NCI-H1105 (cell line): ENCODE measurements at places on chromosomes 4 and X.

- DNase-seq: no peak
These were observed 17.9 kb downstream of the CNOT6L start for GRCh38 chr4:77801260-77801608.

DNA sequence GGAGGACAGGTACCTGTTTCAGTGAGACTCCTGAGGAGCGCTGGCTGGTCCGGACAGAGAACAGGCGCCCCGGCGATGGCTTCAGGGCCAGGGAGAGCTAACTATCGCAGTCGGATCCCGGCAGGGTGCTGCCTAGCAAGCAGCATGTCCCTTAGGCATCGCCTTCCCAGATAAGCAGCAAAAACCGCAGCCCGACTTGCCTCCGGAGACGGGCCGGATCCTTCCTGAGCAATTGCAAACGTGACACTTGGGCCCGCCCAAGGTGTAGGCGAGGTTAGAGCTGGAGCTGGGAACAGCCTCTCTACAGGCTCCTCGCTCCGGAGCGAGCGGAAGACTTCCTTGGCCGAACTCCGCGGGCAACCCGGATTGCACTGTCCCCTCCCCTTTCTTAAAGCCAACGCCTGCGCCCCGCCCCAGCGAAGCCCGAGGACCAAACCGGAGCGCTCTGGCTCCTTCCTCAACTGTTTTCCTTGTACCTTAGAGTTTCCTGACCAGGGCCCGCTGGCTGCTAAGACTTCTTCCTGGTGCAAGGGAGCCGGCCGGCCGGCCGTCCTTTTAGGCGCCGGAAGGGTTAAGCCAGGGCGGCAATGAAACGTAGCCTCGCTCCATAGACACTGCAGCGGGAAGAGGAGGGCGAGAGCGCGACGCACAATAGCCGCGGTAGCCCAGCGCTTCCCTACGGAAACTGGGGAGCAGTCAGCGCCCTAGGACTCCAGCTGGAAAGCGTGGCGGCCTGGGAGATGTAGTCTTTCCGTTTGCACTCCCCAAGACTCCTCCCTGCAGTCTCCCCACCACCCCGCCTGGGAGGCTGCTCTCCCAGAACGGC, at the start of gene OPHN1:
Gene OPHN1, minus strand, starts transcription at position 341 of the 826 bp plus-strand sequence. CDS start 475 bp downstream, outside the sequence.
- DNase-seq: peak; percentile 10

DNA sequence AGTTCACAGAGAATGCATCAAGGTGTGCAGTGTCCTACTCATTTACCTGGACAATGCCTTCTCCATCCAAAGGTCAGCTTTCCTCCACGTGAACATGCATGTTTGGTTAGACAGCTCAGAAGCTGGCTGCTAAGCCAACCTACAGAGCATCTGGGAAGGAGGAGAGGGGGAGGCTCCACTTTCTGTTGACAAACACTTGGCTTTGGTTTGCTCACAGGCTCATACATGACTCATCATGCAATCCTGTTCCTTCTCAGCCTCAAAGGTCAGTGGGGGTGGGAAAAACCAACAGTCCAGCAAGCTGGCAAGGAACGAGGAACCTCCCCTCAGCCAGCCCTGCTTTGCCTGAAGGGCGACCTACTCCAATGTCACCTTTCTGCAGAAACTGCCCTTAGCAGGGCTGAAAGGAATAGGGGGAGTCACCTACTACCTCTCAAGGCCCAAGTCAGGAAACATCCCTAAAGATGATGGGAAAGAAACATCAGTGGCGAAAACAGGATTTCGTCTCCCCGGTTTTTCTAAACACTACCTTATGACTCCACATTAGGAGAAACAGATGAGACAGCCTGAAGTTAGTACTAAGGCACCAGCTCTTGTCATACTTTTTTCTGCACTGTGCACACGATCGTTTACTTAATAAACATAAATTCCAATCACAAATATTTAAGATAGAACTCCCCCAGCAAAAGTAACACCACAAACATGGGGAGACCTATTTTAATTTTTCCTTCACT, 37.9 kb downstream of the RELL1 start:
- no peak for DNase-seq

- no peak for DNase-seq
These were observed 35.5 kb upstream of the SORBS2 start for GRCh38 chr4:185847352-185848097.

DNA sequence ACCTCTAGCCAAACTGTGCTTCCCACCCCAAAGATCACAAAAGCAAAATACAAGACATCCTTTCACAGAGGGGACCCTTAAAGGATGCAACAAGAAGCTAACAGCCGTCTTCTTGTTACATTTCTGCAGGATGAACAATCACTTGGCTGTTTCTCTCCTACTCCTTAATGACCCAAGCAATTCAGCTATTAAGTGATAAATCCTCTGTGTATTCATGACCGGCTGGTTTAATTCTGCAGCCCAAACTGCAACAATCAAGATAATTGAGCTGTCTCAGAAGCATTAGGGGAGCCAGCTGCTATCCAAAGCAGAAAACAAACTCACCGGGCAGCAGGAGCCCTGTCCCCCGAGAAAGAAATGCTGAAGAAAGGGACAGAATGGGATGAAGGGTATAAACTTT, 85.9 kb upstream of the ACSL4 start:
- peak; percentile 8 for DNase-seq

DNA sequence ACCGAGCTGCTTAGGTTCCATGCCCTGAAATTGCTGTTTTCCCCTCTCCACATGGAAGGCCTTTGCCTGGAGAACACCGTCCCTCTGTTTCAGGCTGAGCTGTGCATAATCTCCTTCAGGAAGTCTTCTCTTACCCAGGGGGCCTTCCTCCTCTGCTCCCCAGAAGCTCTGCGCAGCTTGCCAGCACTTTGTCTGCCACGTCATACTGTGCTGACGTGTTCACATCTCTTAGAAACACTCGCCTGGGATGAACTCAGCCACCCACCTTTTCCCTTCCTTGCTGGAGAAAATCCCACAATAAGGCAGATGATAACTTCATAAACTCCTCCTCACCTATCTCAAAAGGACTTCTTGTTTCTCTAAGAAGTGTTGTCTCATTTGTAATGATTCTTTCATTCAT, 110.7 kb downstream of the ARHGAP10 start:
- no peak for DNase-seq

- peak; percentile 72 for DNase-seq
These were observed at the start of gene SLC35A2 for GRCh38 chrX:48911412-48912182. SLC35A2 (minus strand) TSS chrX:48911646; CDS start chrX:48911636, 10 bp downstream.

DNA sequence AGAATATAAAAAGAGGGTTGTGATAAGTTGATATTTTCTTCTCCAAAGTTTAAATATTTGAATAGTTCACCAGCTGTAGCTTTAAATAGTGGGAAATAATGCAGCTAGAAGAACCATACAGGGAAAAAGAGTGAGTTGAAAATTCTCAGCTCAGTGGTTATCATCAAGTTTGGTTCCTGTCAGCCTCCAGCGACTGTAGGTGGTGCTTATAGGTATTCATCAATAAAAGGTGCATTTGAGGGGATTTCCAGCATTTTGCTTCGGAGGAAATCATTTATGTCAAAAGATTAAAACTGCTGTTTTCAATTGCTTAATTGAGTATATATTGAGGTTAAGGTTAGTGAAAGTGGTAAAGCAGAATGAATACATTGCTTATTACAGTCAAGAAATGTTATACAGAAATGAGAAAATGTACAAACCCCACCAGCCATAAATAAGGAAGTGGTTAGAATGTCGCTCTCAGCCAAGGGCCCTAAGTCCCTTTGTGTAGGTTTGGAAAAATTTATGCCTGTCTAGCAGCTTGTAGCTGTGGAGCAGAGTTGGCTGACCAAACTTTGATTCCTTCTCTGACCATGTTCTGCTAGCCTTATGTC, 532.9 kb upstream of the FTHL17 start:
- DNase-seq: no peak

DNA sequence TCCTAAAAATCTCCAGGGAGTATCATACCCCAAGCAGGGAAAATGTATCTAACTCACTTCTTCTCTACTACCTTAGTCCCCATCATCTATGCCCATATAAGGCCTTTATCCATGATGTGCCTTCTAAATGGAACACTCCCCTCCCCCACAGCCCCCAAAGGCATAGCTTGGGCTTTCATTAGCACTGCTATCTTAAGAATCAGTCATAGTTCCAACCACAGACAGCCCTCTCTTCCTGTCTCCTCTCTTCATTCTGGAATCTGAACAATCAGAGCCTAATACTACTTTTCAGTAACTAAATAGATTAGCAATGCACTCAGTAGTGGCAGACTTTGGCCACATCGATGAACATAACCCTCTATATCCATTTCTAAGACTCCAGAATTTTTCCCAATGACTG, 313.2 kb upstream of the DKK2 start:
- no peak for DNase-seq

DNA sequence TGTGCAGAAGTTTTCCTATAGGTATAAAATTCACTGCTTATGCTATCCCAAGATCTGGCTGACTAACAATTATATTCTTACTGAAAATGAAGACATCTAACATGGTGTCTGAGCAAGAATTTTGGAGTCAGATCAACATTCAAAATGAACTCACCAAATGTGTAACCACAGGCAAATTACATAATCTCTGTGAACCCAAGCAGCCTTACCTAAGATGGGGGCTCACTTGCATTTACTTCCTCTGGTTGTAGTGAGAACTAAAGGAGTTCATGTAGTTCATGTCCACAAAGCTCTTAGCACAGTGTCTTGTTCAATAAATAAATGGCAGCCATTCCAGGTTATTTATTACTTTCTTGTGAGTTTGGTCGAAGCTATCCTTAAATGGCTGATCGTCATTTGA, 163.9 kb upstream of the LCORL start:
- DNase-seq: no peak

DNA sequence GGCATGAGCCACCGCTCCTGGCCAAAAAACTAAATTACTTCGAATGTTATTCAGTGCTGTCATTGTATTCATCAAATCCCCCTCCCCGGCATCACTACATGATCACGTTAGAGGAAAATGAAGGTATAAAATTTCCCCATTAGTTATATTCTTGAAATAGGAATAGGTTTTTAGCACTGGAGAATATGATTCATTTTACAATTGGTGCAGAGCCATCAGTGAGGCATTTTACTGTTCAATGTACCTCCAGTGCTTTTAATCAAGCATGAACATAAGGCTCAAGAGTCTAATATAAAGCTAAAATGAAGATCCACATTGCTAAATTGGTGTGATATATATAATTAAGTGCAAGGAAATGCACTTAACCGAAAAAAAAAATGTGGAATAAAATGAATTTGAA, 18.3 kb downstream of the KLF3 start:
- DNase-seq: no peak

GRCh38 chrX:111742018-111742417, 61.0 kb downstream of the ALG13 start:
- no peak for DNase-seq

DNA sequence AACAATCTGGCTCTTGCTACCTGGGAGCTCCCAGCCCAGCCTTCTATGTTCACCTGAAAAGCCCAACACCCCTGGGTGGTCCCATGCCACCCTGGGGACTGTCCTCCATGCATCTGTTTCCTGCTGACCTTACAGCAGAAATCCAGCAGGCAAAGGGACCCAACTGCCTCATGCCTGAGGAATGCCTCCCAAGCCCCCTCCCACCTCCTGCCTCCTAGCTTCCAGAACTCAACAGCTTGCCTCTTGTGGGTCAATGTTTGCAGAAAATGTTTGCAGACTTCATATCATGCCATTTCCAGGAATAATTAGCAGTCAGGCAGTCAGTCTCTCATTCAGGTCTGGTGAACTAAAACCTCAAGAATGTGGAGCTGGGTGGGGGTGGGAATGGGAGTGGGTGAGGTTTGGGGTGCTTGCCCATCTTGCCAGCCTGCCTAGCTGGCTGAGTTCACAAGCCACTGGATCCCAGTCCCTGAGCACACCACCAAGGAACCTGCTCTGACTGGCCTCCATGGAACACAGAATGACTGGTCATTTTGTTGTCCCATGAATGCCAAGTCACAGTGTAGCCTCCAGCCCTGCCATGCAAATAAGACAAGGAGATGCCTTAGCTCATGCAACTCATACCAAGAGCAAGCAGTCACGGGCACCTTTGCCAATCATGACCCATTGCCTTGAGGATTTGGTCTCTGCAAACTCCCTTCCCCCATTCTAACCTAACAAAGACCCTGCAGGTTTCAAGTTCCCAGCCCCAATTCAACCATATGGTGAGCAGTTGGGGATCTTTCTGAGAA, 12.1 kb upstream of the PLAC1 start:
- no peak for DNase-seq

DNA sequence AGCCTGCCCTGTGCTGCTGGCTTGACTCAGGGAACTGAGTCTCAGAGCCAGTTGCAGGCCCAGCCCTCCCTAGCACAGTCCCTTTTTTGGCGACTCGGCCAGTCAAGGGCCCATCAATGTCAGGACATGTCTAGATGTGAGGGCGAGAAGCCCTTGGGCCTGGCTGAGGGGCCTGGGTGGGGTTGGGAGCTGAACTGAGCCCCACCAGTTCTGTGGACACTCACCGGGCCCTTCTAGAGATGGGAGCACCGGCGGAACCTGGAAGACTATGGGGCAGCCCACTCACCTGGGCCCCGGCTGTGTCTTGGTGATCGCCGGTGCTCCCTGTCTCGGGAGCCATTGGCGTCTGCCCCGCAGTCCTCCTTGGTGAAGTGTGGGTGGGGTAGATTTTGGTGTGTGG, 245.9 kb downstream of the AFAP1 start:
- no peak for DNase-seq

GRCh38 chr4:27020203-27020602, 159.6 kb downstream of the STIM2 start:
- DNase-seq: no peak

- DNase-seq: no peak
These were observed 44.9 kb downstream of the FAM184B start for GRCh38 chr4:17736484-17736883.

DNA sequence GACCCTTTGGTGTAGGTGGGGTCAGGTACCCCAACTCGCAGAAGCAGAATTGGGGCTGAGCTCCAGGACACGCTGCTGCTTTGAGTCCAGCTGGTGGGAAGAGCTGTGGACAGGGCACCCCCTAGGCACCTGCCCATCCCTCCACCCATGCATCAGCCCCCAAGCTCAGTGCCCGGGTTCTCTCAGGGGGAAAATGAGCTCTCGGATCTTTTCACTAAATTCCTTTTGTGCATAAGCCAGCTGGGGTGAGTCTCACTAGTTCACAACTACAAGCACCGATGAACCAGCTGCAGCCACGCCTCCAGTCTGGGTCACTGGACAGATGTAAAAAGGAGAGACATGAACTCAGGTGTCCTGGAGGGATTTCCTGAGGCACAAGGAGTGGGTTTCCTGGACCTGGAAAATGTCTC, 286.8 kb downstream of the CRLF2 start:
- DNase-seq: no peak

DNA sequence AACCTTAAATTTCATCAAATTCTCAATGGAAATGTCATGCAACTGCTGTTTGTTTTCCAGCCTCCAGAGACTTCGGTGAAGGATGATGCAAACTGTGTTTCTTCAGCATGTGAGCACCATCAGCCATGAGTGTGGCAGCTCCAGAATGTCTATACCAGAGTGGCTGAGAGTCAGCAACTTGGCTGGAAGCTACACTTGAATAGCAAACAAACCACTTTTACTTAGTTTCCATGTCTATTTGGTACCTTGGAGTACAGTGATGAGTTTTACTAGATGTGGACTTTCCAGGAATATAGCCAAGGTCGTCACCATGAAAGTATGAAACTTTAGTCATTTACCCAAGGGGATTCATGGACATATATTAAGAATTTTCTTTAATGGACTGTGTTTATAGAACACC, 4.3 kb upstream of the IL21 start:
- DNase-seq: no peak
